ENCODE measurements at places on chromosomes 4 and X.

DNA sequence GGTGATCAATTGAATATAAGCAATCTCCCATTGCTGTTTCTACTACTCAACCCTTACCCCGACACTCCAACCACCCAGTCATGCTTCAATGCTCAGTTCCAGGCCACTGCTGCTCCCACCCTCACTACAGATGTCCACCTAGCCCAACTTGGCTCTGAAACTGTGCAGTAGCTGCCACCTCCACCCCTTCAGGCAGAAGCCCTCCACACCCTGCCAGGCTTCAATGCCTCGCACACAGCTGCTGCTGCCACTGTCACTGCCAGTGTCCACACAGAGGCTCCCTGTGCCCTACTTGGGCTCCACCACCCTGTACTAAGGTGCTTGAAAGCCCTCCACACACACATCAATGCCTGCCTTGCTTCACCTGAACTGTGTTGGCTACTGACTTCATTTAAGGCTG, 34.6 kb downstream of the LAMTOR3 start:
- no peak for DNase-seq

GRCh38 chr4:125303821-125304220, 10.9 kb upstream of the FAT4 start:
- no peak for DNase-seq

DNA sequence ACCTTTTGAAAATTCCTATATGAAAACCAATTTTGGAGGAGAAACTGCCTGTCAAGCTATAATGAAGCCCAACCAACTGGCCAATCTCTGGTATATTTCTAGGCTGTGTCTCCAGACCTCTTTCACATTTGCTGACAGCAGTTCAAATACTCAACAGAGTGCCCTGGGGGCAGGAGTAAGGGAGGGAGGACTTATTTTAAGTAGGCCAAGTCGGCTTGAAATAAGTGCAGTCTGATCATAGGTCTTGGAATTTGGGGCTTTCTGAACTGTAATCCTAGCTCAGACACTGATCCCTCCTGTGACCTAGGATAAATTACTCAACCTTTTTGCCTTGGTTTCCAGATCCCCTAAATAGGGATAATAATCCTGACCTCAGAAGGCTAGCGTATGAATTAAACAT, 59.4 kb upstream of the SLC7A11 start:
- no peak for DNase-seq

DNA sequence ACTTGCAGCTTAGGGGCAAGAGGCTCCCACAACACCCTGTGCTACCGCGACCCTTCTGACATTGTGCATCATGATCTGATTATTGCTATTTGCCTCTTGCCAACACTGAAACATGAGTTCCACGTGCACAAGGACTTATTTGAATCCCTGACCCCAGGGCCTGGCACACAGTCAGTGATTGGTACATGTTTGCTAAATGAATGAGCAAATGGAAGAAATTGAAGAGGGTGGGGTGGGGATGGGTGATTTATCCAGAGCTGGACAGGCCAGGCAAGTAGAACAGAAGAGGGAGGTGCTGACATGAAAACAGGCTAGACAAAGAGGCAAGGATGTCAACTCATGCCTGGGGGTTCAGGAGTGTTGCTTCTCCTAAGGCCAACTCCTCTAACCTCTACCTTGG, 24.9 kb upstream of the RPL39 start:
- no peak for DNase-seq

DNA sequence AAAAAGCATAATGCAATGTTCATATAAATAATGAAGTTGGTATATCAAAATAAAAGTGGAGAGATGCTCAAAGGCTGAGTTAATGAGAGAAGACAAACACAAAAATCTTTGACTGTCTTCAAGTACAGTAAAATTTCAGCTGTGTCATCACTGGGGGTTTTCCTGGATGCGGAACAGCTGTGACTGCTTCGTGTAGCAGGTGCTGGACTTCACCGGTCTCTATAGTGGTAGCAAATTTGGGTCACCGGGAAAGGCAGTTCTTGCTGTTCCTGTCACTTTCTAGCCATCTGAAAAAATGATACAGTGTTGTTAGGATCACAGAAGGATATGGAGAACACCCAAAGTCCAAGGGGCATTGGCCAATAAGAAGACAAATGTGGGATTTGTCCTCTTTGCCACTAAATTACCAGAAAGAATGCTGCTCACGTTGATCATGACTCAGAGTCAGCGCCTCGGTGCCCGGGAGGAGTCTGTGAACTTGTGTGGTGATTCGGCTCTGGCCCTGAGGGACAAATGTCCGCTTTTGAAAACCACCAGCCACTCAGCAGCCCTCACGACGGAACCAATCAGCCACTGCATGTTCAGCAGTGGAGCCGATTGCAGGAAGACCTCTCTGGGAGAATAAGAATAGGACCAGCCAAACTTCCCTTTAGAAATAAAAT, 230.1 kb upstream of the FAT1 start:
- no peak for DNase-seq

All from mesenteric fat pad (tissue), 1 donor.